ENCODE measurements at places on chromosomes 5 and 9.

DNA sequence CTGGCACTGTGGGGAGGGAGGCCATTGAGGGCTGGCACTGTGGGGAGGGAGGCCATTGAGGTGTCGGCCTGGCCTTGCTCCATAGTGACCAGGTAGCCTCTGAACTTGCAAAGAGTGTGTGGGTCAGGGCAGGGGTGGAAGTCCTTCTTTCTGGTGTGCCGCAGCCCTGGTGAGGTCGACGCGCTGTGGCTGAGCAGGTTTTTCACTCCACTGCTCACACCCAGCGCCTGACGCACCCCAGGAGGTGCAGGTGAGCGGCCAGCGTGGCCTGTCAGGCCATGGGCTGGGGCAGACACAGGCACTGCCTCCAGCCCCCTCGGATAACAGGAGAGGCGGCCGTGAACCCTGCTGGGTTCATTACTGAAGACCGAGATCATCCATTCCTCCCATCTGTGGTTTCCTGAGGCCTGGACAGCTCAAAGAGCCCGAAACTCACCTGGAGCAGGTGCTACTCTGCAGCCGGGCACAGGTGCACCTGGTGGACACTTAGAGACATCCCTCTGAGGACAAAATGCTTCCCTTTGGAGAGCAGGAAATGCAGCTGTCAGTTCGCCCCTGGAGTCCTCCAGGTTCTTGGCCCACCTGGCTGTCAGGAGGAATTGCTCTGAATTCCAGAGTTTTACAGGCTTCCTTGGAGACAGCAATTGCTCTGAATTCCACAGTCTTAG, 32.4 kb downstream of the LHX3 start:
- no peak for DNase-seq

- DNase-seq, result no peak
Observed at GRCh38 chr5:154873791-154874331, 15.4 kb downstream of the CNOT8 start.

GRCh38 chr5:127040796-127041520, 10.6 kb upstream of the MARCHF3 start:
- DNase-seq, result no peak

DNA sequence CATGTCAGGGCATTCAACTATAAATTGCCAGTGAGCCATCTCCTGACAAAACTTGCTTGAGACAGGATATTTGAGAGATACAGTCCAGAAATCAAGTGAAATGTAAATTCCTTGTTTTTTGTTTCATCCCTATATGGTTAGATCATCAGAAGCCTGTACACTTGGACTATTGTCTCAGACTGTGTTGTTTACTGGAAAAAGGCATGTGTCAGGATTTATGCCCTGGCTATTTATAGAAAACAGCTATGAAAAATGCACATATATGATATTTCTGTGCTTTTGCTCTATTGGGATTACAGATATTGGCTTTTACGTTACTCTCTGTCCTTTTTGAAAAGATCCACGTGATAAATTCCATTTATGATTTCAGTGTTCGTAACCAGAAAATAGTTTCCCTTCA, 44.2 kb downstream of the IL31RA start:
- no peak for DNase-seq

- no peak for DNase-seq
Observed at GRCh38 chr5:180832638-180833068, 28.4 kb downstream of the ZFP62 start.

DNA sequence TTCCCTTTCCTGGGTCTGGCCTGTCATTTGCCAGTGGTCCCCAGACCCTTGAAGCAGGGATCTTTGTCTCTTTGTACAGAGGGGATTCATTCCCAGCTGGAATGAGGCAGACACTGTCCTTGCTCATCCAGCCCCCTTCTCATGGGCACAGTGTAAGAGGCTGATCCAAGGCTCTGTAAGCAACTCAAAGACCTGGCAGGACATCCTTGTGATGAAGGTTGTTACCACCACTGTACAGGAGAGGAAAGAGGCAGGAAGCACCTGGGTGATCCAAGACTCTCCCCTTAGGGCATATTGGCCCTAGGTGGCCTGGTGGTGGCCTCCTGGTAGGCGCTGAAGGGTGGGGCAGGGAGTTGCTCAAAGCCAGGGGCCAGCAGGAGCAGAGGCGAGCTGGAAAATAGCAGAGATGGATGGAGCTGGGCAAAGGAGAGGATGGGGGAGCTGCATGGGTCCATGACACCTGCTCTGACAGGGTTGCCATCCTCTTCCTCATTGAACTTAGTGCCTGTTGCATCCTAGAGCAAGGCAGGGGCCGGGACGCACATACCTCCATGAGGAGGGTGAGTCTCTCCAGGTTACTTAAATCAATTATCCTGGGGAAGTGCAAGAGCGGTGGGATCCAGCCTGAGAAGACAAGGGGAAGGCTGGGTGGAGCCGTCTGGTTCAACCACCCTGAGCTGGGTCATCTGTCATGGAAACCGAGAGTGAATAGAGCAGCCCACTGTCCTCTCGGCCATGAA, 9.8 kb upstream of the GADD45G start:
- DNase-seq, result no peak

DNA sequence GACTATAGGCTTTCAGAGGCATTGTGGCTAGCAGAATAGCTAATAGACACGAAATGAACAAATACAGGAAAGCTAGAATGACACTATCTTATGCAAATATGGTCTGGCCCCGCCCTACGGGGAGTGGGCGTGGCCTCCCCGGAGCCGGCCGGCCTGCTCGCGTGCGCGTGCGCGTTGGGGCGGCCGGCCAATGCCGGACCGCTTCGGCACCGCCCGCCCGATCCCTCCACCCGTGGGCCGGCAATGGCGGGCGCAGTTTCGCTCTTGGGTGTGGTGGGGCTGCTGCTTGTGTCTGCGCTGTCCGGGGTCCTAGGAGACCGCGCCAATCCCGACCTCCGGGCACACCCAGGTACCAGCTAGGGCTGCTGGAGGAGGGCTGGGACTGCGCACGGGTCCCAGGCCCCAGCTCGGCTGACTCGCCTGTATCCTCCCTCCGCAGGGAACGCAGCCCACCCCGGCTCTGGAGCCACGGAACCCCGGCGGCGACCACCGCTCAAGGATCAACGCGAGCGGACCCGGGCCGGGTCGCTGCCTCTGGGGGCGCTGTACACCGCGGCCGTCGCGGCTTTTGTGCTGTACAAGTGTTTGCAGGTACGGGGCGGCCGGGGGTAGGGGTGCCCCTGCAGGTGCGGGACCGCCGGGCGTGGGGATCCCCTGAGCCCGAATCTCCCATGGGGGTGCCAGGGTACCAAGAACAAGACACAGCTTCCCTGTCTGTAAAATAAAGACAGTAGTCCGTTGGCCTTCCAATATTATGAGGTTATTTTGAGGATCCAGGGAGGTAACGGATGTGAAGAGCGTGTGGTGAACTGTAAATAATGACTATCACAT, at the start of gene CCDC107:
Gene CCDC107 (plus strand): TSS at position 156 of the 831 bp plus-strand sequence. CDS start 88 bp downstream, at position 244.
- DNase-seq, result no peak

Measured in cortex of kidney (tissue), 1 donor.